ENCODE measurements at places on chromosomes 1 and 21.

- no peak for DNase-seq
Observed at GRCh38 chr1:42479621-42480020, 16.5 kb downstream of the CCDC30 start.

GRCh38 chr1:87348341-87349019 lies 19.8 kb downstream of the LMO4 start:
- DNase-seq, result no peak

GRCh38 chr1:34361781-34362357 lies 185.2 kb downstream of the C1orf94 start:
- DNase-seq, result no peak

GRCh38 chr1:234781241-234782065 lies 171.5 kb upstream of the IRF2BP2 start:
- DNase-seq, result no peak

DNA sequence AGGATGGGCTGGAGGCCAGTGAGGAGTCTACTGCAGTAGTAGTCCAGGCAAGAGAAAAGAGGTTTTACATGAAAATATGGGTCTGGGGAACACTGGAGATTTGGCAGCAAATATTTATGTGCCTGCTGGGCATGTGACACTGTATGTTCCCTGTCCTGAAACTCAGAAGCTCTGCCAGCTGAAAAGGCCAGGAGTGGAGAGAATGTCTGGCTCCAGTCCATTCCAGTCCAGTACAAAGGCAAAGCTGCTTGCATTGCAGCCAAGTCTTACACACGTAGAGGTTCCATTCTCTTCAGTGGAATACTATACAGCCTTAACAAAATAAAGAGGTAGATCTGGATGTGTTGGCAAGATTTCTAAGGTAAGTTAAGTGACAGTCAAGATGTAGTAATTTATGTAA lies 7.5 kb upstream of the YBX1 start:
- no peak for DNase-seq

Data from astrocyte of the spinal cord (primary cell).